AML-193 (cell line): ENCODE measurements at places on chromosomes 4 and X.

DNA sequence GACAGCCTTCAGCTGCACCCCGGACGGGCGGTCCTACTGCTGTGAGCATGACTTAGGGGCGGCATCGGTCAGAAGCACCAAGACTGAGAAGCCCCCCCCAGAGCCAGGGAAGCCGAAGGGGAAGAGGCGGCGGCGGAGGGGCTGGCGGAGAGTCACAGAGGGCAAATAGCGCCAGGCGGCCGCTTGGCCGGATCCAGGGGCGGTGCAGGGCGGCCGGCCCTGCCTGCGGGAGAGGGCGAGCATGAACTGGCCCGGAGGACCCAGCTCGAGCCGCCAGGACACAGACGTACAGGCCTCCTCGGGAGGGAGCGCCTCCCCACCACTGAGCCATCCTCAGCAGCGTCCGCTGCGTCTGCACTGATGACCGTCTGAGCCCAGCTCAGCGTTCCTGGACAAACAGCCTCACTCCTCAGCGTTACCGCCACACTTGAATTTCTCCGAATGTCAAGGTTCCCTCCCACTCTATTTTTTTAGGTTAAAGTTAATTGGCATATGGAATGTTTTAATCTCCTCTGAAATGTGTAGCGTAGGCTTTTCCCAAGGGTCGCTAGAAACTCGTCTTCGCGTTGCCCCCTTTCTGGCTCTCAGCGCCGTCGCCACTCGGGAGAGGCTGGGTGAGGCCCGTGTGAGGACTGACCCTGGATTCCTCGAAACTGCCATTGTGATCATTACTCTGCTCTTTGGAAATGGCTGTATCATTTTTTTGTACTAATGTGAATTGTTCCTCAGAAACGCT is 29.9 kb downstream of the NELFA start:
- DNase-seq: no peak

- DNase-seq: no peak
Measured at GRCh38 chrX:24648495-24648894, 1.3 kb upstream of the PCYT1B start.

DNA sequence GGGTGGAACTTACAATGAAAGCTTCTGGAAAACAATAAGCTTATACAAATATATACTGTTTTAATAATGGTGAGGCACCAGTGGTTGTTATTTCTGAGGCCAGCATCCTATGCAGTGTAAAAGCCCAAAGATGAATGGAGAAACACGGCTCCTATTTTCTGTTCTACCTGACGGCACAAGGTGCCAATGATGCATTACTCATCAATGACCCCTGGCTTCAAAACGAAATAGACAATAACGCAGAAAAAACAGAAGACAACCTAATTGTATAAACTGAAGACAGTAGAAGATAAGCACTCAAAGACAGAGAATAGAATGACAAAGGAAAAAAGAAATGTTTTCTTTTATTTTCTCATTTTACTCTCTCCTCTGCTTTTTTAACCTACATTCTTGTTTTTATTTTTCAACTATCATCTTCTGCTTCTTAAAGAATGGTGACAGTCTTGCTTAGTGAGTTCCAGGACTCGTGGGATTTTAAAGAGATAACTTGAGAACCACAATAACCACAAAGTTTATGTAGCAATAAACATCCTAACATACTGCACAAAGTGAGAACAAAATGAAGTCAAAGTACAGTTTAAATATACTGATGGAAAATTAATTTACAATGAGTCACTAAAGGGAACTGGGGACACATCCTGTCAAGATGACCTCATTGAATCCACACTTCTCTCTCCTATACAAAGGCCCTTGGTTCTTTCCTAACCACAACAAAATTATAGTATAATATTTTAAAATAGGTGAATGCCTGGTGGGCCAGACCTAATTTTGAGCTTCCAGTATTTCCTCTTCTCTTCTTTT is 169.8 kb downstream of the BTC start:
- DNase-seq: peak; percentile 89

DNA sequence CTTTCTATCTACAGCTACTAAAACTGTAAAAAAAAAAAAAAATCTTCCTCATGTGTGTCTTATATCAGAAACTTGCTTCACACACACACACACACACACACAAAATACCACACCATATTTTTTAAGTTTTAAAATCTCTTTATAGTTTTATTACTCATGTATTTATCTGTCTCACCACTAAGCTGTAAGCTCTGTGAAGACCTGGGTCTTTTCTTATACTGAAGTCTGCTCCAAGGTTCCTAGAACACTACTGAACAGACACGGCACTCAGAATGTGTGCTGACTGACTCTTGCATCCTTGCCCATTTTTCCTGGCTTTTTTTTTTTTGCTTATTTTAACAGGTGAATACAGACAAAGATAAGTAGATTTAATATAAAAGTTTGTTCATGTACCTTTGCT is 135.6 kb upstream of the CXXC4 start:
- DNase-seq: no peak

DNA sequence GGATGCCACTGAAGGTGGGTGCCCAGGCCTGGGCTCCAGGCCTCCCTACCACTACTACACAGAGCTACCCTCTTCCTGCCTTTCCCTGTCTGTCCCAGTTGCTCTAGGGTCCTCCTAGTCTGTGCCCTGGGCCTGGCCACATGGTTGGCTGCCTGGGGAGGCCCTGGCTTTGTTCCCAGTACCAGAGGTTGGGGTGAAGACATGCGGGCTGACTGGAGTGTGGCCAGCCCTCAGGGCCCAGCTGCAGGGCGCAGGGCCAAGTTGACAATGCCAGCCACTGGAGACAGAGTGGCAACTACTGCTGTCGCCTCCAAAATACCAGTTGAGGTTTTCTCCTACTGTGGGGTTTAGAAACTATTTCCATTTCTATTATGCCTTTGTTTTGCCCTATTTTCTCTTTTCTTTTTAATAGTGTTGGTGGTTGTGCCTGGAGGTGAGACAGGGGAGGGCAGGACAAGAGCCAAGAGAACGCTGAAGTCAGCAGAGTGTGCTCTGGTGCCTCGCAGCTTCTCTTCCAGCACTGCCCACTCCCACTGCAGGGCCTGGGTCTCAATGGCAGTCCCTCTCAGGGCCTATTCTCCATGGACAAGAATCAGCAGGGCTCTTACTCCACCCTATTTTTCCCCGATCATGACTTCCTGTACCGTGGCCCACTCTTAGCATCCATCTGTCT is 32.2 kb upstream of the XPNPEP2 start:
- DNase-seq: no peak

DNA sequence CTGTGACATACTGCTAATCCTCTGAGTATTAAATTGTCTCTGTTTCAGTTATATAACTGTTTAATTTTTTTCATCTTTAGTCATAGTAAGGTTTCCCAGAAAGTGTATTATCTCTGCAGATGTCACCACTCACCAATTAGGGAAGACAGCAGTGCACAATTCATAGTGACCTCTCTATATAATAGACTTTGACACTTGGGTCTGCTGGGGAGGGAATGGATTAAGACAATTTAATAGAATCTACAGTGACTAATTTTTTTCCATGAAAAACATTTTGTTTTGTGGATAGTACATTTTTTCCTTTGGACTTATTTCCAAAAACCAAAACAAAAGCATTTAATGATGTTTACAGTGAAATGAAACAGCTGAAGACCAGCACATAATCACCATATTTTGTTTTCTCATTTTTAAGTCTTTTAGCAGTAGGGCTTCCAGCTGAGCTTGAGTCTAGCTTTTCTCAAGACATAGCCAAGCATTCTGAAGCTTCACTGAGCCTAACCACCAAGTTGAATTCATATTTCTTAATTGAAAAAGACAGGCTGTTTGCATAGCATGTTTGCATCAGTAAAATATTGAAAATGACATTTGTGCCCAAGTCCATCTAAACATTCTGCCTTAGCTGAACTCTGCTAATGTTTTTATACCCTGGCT is 69.5 kb downstream of the PCDH19 start:
- DNase-seq: no peak

DNA sequence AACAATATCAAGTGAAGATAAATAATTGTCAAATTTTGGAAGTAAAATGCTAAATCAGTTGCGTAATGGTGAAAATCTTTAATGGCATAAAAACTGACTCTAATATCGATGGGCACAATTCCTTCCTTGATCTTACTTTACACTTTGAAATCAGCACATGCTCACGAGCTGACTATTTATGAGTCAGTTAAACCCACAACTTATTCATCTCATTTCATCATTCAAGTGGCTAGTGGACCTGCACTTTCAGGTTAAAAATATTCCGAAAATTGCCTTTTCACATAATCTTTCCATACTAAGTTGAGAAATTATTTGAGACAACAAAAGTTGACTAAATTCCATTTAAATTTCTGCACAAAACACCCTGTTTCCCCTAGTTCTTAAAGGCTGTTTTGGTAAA is 582.1 kb upstream of the TENM3 start:
- DNase-seq: no peak
